ENCODE measurements at places on chromosomes 12 and 14.

DNA sequence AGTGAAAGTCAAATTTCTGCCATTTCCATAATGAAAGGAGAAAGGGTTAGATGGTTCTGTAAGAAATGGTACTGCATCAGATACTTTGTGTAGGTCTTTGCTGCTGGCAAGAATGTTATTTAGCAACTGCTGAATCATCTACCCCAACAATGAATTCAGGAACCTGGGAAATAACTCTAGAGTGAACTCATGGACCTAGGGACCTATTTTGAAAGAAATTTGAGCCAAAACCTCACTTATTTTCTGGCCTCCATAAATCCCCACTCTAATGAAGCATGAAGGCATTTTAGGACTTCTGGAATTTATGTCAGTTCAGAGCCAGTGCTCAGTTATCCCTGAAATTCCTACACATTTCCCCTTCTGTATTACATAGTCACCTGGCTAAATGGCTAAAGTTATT, 50.9 kb upstream of the CPNE8 start:
- no peaks in the 10 kb centered on the region for H3K36me3 ChIP-seq
- no peak overlapping the region for H3K4me3 ChIP-seq
- no peak overlapping the region for H3K27ac ChIP-seq
- H3K27me3 ChIP-seq: no peaks in the 10 kb centered on the region
- H3K4me1 ChIP-seq: no peaks in the 10 kb centered on the region

GRCh38 chr12:32305163-32305562, 94.2 kb upstream of the FGD4 start:
- no peak for DNase-seq
- no peak overlapping the region for H3K27ac ChIP-seq
- no peaks in the 10 kb centered on the region for H3K4me1 ChIP-seq
- H3K27me3 ChIP-seq: no peaks in the 10 kb centered on the region
- H3K36me3 ChIP-seq: peaks cover 5% of the 10 kb centered on the region

- no peak overlapping the region for H3K27ac ChIP-seq
- H3K36me3 ChIP-seq: no peaks in the 10 kb centered on the region
- H3K4me1 ChIP-seq: peaks cover 4% of the 10 kb centered on the region
- H3K27me3 ChIP-seq: no peaks in the 10 kb centered on the region
- no peak overlapping the region for H3K4me3 ChIP-seq
Measured at GRCh38 chr12:2998789-2999264, 39.6 kb downstream of the TEAD4 start.

DNA sequence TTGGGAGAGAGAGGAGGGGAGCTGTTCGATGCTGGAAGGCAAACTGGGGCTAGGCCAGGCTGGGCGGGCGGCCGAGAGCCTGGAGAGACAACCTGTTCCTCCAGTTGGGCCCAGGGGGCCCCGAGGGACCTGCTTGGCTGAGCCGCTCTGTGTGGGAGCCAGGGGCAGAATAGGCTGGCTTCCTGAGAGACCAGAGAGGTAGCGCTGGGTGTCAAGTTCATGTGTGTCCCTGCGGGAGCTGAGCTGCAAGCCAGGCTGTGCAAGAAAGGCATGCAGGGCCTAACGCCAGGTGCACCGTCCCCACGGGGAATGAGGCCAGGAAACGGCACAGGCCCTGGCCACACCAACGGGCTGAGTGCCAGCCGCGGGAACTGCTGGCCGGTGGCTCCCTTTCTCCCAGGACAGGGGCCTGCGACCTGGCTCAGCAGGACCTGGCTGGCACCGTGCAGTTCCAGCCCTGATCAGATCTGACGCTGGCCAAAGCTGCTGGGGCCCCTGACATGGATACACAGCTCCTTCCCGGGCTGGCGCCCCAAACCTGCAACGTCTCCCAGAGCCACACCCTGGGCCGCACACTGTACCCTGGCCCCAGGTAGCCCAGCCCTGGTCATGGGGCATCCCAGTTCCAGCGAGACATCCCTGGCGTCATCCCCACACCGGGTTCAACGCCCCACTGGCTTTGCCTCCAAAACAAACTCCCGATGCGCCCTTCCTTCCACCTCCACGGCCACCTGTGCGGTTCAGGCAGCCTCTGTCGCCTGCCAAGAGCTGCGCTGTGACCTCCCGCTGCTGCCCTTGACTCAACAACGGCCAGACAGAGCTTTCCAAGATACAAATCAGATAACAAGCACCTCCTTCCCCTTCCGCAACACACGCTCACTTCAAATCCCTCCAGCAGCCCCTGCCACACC, 65.0 kb downstream of the RFLNA start:
- H3K4me1 ChIP-seq: no peaks in the 10 kb centered on the region
- peaks cover 86% of the 10 kb centered on the region for H3K36me3 ChIP-seq
- peak overlapping the region; percentile 26 for H3K27ac ChIP-seq
- no peak overlapping the region for H3K4me3 ChIP-seq

All from thymus (tissue), 14 donors.